ENCODE measurements at places on chromosomes 6 and 20.

- peak; percentile 54 for DNase-seq
Observed at GRCh38 chr20:7980332-7981046, 39.1 kb downstream of the TMX4 start.

- no peak for DNase-seq
Observed at GRCh38 chr20:15637546-15637945, 935.7 kb downstream of the KIF16B start.

DNA sequence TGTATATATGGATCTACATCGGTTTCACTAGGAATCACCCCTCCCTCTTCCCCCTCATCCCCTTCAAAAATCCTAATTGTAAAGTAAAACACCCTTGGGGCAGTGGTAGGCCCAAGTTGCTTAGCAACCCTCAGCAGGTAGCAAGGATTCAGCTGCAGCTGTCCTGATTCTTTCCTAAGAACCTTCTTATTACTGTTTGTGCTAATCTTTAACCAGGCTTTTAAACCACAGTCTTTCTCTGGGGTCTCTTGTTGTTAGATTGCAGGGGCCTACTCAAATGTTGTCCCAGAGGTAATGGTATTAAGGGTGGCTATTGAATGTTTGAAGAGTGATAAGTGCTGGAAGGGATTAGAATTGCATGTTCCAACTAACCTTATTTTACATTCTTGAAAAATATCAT is 46.4 kb downstream of the PRL start:
- no peak for DNase-seq

DNA sequence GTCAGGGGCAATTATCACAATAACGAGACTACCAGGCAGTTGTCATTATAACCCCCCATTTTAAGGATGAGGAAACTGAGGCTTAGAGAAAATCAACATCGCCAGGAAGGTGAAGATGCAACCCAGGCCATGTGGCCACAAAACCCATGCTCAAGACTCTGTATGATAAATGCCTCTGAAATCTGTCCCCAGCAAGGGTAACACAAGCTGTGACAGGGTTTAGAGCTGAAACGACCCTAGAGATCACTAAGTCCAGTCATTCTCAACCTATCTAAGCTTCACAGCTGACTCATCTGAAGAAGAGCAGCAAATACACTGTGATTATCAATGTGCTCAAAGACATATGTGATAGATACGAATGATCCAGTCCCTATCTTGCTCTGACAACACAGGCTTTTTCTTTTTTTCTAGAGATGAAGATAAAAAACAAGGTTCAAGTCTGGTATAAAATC is 47.0 kb downstream of the ARHGAP18 start:
- no peak for DNase-seq

GRCh38 chr6:117951783-117952182 is 44.7 kb downstream of the SLC35F1 start:
- DNase-seq: no peak

DNA sequence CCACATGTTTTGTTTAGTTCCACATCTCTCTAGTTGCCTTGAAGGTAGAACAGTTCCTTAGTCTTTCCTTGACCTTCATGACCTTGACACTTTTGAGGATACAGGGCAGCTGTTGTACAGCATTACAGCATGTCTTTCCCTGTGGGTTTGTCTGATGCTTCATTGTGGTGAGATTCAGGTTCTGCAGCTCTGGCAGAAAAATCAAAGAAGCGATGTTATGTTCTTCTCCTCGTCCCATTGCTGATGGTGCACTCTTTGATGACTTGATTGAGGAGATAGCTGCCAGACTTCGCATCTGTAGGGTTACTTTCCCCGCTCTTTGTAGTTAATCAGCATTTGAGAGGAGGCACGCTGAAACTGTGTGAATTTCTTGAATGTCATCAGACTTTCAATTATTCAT is 12.0 kb downstream of the CEBPB start:
- DNase-seq: no peak

- peak; percentile 56 for DNase-seq
Observed at GRCh38 chr20:5072756-5073659, 46.8 kb downstream of the PCNA start.

GRCh38 chr20:64108731-64109681 is 1.6 kb upstream of the NPBWR2 start:
- no peak for DNase-seq

DNA sequence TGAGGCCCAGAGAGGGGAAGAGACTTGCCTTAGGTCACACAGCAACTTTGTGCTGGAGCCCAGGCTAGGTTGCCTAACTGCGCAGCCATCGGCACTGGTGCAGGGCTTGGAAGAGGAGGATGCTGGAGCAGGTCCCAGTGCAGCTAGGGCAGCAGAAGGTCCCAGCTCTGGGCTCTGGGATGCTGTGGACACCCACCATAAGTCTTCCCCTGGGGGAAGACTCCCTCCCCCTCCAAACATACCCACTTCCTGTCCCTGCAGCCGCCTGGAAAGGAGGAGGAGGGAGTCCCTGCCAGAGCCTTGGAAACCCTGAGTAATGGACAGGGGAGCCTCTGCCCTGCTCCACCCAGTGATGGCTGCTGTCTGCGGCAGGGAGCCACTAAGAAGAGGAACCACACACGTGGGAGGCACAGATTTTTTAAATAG is 93.6 kb downstream of the NCR2 start:
- no peak for DNase-seq

GRCh38 chr20:8642247-8642646 is 426.6 kb upstream of the PLCB4 start:
- DNase-seq: no peak

- no peak for DNase-seq
Observed at GRCh38 chr6:25713824-25714223, 40.7 kb upstream of the SLC17A4 start.

GRCh38 chr6:153425536-153425935 is 294.5 kb upstream of the RGS17 start:
- DNase-seq: no peak

DNA sequence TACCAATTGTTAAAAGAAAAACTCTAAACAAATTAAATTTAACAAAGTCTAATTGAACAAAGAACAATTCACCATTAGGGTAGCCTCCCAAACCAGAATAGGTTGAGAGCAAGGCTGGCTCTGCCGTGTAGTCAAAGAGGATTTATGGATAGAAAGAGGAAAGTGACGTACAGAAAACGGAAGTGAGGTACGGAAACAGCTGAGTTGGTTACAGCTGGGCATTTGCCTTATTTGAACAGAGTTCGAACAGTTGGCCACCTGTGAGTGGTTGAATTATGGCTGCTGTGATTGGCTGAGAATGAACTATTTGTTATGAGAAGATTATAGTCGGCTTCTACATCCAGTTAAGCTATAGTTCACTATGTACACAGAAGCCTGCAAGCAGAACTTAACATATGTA is 18.5 kb upstream of the ISM1 start:
- no peak for DNase-seq

DNA sequence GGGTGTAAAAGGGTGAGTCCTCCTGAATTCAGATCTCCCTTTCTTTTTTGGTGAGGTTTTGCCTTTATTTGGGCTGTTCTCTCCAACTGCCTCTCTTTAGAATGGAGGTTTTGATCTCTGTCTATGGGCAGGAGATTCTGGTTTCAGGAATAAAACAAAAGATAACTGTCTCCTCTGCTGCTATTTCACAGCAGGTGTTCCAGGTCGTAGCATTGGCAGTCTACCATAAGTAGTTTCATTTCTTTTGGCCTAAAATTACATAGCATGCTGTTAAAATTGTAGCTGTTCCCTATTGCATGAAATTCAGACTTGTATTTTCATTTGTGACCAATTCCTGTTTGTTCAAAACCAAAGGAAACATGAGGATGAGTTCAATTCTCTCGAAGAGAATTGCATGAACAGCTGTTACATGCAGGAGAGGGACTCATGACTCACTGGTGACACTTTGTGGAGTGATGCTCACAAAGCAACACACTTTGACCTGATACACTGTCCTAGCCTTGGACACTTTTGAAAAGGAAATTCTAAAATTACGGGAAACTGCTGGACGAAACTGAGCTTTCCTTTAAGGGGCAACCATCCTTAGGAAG is 76.8 kb upstream of the SIRPG start:
- DNase-seq: no peak

DNA sequence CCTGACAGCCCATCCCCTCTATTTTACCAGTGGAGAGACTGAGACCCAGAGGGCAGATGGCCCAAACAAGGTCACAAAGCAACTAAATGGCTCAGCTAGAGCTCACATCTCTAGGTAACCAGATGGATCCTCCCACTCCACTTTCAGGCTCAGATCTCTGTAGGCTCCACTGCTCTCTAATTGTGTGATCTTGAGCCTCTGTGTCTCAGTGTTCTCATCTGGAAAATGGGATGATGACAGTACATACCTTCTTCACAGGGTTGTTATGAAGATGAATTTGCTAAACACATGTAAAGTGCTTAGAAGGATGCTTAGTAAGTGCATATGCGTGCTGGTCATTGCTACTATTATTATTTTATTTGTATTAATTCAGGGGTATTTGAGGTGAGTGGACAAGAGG is 40.5 kb downstream of the RAB44 start:
- no peak for DNase-seq

- DNase-seq: no peak
Observed at GRCh38 chr20:6140947-6141346, 18.1 kb upstream of the FERMT1 start.

DNA sequence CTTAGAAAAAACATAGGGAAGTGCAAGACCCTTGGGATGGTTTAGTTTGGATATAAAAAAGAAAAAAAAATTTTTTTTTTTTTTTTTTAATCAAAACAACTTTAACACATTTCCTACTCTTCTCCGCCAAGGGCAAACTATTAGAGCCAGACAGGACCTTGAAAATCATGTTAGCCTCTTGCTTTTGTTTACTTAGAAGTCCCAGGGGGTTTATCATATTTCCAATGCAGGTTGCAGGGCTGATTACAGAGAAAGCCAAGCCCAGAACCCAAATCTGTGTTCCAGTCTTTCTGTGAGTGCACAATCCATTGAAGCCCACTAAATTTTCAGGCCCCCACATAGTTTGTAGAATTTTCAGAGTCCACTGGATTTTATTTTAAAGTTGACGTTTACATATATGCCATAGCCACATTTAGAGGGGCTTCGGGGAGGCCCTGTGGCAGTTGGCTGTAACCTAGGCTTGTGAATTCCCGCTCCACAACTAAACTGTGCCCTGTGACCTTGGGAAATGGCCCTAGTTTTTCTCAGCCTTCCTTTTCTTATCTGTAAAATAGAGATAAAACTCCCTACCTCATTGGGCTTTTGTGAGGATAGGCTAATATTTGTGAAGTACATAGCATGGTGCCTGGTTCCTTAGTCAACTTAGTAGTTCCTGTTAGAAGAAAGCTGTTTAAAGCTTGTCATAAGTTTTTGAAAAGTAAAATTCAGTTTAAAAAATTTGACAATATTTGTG is 55.7 kb downstream of the NCOA7 start:
- no peak for DNase-seq

- DNase-seq: no peak
Observed at GRCh38 chr6:148055419-148055818, 287.2 kb upstream of the SASH1 start.

DNA sequence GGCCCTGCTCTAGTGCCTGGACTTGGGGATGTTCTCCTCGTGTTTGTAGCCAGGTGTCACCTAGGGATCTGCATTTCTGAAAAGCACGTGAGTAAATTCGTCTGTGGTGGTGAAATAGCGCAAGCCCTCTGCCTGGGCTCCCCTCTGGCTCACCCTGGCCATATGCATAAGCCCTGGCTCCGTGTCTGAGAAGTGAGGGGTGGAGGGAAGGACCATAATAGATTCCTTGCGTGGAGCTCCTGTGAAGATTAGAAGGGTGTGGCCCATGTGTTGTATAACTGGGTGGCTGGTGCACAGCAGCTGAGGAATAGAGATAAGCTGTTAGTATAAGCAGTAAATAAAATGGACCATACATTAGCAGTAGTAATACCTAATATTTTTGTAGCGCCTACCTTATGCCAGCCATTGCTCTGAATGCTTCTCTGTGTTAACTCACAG is 4.8 kb downstream of the BCAS1 start:
- no peak for DNase-seq

DNA sequence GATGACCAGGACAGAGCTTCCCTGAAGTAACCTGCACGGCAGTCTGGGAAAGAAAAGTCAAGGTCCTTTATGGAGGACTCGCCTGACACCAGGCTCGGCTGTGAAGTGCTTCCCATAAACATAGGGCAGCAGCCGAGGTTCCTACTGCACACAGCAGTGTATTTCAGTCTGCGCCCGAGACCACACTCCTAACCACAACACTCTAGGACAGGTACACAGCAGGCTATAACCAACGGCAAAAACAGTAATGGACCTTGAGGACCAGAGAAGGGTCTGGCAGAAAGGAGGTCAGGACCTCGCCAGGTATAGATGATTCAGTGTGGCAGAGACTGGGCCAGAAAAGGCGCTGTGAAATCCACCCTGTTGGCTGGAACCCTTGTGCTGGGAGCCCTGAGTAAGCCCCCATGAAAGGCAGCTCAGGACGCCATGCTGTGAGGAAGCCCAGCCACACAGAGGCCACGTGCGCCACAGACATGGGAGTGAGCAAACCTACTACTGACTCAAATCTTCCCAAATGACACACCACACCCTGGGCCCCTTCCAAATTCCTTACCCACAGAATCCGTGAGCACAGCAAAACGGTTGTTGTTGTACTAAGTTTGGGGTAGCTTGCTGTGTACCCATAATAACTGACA is 129.6 kb upstream of the CST7 start:
- no peak for DNase-seq

GRCh38 chr6:89610149-89610642 is 28.4 kb downstream of the LYRM2 start:
- no peak for DNase-seq

GRCh38 chr6:53119772-53120409 is 28.8 kb downstream of the GCM1 start:
- no peak for DNase-seq

GRCh38 chr20:23507346-23507745 is 16.4 kb downstream of the CST8 start:
- no peak for DNase-seq

DNA sequence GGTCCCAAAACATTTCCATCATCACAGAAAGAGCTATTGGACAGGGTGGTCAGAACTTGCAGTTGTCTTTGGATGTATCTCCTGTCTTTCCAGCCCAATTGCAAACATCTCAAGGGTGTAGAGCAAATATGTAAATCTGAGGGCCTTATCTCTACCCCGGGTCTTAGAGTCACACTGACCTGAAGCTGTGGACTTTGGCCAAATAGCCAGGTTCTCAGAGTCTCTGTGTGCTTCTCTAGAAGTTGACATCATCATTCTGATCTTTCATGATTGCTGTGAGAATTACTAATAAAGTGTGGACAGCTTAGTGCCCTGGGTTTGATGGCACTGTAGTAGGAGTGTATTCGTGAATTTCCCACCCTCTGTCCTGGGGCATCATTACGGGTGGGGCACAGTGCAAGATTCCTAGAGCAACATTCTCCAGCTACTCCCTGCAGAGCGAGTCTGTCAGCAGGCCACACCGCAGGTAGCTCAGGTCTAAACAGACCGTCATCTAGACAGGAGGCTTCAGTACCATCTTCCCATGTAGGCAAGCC is 71.1 kb downstream of the SLC24A3 start:
- DNase-seq: no peak

DNA sequence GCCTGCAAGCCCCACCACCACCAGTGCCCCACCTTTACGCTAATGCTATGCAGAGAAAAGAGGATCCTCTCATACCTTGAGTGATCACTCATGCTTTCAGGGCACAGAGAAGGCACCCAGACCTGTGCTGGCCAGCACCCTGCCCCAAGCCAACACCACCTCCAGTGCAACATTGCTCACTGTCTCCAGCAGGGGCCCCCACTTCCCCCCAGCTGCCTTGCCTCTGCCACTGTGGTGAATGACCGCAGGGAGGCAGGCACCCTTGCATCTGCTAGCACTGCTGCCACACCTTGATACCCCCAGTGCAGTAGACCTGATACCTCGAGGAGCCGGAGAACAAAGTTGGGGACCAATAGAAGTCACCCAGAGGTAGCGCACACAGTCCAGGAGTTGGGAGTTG is 139.2 kb upstream of the PLN start:
- no peak for DNase-seq

All from hippocampal formation (tissue), 2 donors.